ENCODE measurements at places on chromosomes 16 and 17. TPM values are rescaled to one million over a fixed set of nuclear protein-coding genes. Genes with fewer than 3 reads are reported as not detected.
A peak's percentile ranks its signal among the peaks of the same experiment; 100 is the strongest.

DNA sequence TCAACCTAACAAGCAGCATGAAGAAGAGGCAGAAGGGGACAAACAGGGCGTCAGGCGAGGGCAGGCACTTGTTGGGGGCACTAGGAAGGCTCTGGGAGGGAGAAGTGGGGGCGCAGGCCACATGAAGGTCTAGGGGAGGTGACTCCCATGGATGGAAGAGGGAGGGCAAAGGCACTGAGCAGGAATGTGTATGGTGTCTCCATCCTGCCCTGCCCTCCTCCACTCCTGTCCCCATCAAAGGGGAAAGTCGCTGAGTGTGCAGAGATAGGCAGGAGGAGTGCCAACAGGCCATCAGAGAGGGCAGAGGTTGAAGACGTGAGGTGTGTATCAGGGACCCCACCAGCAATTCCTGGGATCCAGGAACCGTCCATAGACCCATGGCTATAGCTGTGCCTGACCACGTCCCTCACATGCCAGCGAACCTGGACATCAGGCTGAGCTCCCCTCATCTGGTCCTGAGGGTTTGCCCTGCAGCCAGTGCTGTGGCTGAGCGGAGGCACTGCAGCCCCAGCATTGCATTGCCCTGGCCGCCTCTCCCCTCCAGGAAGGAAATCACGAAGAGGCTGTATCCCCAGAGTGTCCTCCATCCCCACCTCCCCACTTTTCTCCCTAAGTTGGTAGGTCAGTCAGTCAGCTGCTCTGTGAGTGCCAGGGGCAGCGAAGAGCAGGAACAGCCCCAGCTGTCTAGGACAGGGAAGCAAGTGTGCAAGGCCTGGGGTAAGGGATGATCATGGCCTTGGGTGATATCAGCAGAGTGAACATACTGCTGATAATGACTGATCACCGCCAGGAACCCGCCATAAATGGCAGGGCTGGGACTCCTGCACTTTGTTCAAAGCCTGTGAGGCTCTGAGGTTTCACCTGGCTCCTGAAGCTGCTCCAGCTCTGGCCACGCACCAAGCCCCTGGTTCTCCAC lies 6.2 kb upstream of the CYB561 start:
- DNase-seq: no peak

The NTHL1 gene
- total RNA-seq: 18.0 TPM

- no peak for DNase-seq
Measured at GRCh38 chr17:41657936-41658335, 30.7 kb upstream of the EIF1 start.

The ATP1B2 gene
- not detected for total RNA-seq

DNA sequence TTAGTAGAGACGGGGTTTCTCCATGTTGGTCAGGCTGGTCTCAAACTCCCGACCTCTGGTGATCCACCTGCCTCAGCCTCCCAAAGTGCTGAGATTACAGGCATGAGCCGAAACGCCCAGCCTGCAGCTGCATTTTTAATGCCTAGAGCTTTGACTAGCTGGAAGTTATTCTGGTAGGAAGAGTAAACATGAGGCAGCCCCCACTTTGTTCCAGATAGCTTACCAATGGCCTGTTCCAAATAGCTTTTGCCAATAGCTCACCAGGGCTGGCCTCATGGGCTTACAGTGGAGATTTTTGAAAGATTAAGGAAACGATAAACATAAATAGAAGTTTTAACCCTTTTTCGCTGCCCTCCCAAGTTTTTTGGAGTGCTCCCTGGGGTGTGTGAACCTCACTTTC lies 9.8 kb downstream of the TRPV2 start:
- no peak for DNase-seq

- no peak for DNase-seq
Measured at GRCh38 chr16:12798171-12798570, 5.5 kb downstream of the CPPED1 start.

The GUCY2D gene
- total RNA-seq: not detected

The FBXO39 gene
- total RNA-seq: not detected

DNA sequence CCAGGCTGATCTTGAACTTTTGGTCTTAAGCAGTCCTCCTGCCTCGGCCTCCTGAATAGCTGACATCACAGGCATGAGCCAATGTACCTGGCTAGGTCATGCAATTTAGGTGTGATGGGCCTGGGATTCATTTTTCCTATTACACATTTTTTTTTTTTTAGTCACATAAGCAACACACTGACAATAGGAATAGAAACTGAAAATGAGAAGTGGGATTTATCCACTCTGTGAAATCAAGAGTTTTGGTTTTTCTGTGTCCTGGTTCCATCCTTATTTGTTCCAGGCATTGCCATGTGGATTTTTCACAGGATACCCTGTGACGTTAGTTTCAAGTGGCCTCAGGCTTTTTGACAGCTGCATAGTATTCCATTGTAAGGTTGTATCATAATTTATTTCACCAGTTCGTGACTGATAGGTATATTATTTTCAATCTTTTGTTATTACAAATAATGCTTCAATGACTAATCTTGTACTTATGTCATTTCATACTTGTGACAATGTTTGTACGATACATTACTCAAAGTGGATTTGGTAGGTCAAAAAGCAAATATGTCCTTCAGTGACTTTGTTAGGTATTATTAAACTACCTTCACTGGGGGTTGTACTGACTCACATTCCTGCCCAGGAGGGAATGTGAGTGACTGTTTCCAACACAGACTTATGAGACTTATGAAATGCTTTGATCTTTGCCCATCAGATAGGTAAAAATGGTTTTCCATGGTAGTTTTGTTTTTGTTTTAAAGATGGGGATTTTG lies 10.6 kb downstream of the ADCY7 start:
- DNase-seq: no peak

- DNase-seq: no peak
Measured at GRCh38 chr16:28984619-28985135, at the start of gene LAT. Gene LAT (plus strand): TSS chr16:28985052. CDS start chr16:28985418, 366 bp downstream.

- no peak for DNase-seq
Measured at GRCh38 chr17:78322858-78323455, 36.9 kb downstream of the SOCS3 start.

DNA sequence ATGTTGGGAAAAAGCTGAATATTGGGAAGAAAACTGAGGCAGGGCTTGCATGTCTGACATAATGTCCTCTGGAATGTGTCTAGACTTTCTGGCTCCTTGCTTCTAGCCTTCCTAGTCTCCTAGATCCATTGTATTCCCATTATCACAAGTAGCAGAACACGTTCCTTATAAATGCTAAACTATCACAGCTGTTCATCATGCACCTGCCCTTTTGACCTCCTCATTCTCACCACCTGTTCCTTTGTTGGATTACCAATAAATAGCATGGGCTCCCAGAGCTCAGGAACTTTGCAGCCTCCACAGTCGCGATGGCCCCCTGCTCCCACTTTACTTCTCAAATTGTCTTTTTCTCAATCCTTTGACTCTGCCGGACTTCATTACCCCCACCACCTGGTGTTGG lies 49.7 kb downstream of the ACSM1 start:
- no peak for DNase-seq

The SLFN13 gene
- 1.0 TPM for total RNA-seq

- peak; percentile 92 for DNase-seq
Measured at GRCh38 chr16:24645739-24646645, 83.5 kb upstream of the TNRC6A start.

The CCL23 gene
- total RNA-seq: not detected

- DNase-seq: no peak
Measured at GRCh38 chr16:3578610-3579551, 1.7 kb upstream of the NLRC3 start.

The KIF2B gene
- not detected for total RNA-seq

The QPRT gene
- total RNA-seq: 0.42 TPM

DNA sequence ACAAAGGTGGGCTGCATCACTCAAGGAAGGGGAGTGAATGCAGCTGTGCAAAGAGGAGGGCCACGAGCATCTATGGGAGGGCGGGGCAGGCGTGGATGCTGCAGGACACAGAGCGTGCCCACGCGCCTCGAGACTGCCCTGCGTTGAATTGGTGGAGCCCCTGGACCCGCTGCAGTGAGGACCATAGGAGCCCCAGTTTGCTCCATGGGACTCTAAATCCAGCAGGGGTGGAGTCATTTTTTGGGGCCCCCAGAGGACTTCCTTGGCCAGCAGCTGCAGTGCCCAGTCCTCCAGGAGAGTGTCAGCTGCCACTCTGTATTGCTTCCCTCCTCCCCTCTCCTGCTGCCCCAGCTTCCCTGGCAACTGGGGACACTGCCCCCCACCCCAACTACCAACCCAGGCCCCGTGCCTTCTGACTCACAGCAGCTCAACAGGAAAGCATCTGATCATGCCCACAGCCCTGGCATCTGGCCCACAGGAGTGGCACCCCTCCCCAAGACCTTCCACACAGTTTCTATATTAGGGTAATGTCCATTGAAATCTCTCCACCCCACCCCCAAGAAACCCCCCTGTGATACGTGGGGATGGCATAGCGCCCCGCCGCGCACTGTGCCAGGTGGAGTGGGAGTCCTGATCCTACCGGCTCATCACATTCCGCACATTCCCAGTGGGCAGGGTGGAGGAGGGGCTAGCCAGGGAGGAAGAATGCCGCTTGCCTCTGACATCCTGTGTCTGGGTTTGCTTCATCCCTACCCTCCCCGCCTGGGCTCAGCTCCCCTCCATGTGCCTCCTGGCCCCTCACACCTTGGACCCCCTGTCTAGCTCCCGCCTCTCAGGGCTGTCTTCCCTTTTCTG lies 27.8 kb upstream of the ITGA3 start:
- no peak for DNase-seq

GRCh38 chr17:44601973-44602372 lies 44.7 kb downstream of the FZD2 start:
- no peak for DNase-seq

The SPEM1 gene
- total RNA-seq: not detected

DNA sequence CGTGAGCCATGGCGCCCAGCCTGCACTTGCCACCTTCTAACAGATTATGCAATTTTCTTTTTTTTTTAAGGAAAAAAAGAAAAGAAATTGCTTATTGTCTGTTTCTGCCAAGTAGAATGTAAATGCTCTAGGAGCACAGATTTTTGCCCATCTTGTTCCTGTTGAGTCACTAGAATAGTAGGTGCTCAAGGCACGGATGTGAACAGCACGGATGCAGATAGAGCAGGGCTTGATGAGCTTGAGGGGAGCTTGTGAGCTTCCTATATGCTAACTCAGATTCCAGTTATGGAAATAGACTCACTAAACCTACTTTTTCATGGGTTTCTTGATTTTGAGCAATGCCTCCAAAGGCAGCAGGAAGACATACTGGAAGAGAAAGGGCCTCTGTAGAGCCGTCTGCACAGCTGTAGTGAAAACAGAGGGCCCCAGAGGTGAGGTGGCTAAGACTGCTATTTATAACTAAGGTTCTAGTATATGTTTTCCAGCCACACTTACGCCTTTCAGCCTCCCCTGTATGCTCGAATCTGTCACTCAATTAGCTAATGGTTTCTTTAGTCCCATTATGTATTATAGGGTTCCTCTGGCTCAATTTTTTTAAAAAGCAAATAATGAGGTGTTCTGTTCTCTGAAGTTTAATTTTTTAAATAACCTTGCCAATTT lies 72.8 kb downstream of the WWP2 start:
- DNase-seq: no peak

GRCh38 chr17:13833921-13834320 lies 232.2 kb upstream of the HS3ST3A1 start:
- DNase-seq: no peak

- no peak for DNase-seq
Measured at GRCh38 chr17:81891303-81891552, 158 bp downstream of the ALYREF start.

Measured in NCI-H460 (cell line).